ENCODE measurements at places on chromosomes 3 and 15. TPM values are rescaled to one million over a fixed set of nuclear protein-coding genes. Genes with fewer than 3 reads are reported as not detected.

Gene CMTM7
- total RNA-seq, result 11.8 TPM

Gene POTEB2
- not detected for total RNA-seq

Gene MYRIP
- total RNA-seq, result 11.0 TPM

Gene HYAL1
- 6.9 TPM for total RNA-seq

Gene GOLGA6A
- not detected for total RNA-seq

Gene MAGI1
- total RNA-seq, result 46.1 TPM

Gene C2CD4B
- 3.3 TPM for total RNA-seq

Gene SLC12A6
- total RNA-seq, result 40.5 TPM

DNA sequence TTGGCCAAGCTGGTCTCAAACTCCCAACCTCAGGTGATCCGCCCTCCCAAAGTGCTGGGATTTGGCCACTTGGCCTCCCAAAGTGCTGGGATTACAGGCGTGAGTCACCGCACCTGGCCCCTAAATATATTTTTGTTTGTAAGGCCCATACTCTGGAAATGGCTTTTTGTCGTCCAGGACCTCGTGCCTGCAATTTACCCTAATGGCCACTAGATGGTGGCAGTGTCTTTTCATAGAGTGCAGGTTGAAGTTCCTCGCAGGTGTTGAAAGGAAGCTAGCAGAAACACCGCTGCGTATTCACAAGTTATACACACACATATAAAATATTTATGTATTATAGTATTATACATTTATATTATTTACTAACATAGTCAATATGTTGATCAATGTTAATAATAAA lies 97.2 kb downstream of the LRTM1 start:
- DNase-seq, result no peak

- DNase-seq, result no peak
Observed at GRCh38 chr15:50249704-50250103, 15.8 kb downstream of the HDC start.

- DNase-seq, result no peak
Observed at GRCh38 chr3:64387688-64388087, 162.4 kb upstream of the PRICKLE2 start.

DNA sequence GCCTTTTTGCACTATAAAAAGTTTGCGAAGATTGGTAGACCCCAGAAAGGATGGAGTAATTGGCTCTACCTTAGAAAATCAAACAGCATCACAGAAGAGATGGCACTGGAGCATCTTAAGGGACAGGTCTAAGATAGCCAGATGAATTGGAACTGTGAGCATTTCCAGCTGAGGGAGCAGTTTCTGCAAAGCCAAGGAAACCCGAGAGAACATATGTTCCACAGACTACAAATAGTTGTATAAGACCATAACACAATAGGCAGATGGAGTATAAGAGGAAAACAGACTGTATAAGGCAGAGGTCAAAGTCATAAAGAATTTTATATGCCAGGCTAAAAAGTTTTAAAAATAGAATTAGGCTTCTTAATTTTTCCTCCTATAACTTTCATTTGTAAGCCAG lies 46.0 kb downstream of the TSC22D2 start:
- DNase-seq, result no peak

GRCh38 chr15:31276596-31277298 lies 49.9 kb upstream of the KLF13 start:
- peak; percentile 24 for DNase-seq

- no peak for DNase-seq
Observed at GRCh38 chr15:101152914-101153313, 98.9 kb downstream of the CHSY1 start.

- no peak for DNase-seq
Observed at GRCh38 chr15:52509500-52510245, 19.0 kb downstream of the MYO5A start.

DNA sequence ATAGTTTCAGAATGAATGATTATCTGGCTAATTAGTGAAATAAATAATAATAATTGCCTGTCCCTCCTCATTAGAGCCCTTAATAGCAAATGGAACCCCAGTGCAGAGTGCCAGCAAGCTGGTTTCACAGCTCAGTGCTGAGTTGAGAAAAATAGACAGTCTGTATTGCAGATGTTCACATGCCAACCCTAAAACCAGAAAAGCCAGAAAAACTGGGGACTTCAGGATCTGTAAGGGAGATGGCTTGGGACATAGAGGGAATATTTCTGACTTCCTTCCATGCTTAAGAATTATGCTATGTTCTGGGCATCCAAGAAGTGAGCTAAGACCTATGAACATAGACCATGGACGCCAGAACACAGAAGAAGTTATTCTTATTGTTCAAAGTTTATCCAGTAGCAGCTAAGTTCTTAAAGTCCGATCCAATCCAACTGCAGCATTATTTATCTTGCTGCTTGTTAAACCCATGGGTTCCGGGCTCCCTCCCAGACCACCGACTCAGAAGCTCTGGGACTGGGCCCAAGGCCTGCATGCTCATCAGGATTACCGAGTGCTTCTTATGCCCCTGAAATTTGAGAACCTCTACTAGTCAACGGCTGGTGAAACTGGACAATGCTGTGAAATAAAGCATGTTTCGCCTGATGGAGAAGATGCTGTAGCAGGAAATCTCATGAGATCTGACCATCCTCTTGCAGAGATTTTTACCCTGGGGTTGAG lies 158.3 kb downstream of the FOXB1 start:
- no peak for DNase-seq

GRCh38 chr3:98501863-98502576 lies 4.5 kb downstream of the OR5K2 start:
- no peak for DNase-seq

- DNase-seq, result no peak
Observed at GRCh38 chr15:63396152-63396928, 14.7 kb upstream of the CA12 start.
